ENCODE measurements at places on chromosomes 4 and X.

- peak; percentile 2 for DNase-seq
Measured at GRCh38 chrX:121457096-121457495, 409.7 kb downstream of the GLUD2 start.

GRCh38 chrX:31580726-31581125 lies 508.9 kb upstream of the FTHL17 start:
- DNase-seq: peak; percentile 70

DNA sequence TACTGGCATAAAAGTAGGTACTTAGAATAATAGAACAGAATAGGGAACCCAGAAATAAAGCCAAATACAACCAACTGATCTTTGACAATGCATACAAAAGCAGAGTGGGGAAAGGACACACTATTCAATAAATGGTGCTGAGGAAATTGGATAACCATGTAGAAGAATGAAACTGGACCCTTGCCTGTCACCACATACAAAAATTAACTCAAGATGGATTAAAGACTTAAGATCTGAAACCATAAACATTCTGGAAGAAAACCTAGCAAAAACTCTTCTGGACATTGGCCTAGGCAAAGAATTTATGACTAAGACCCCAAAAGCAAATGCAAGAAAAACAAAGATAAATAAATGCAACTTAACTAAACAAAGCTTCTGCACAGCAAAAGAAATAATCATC lies 45.6 kb downstream of the ARFIP1 start:
- no peak for DNase-seq

GRCh38 chr4:140291259-140291658 lies 82.2 kb upstream of the SCOC start:
- DNase-seq: peak; percentile 49

GRCh38 chr4:176635372-176636261 lies 157.1 kb downstream of the VEGFC start:
- peak; percentile 85 for DNase-seq

DNA sequence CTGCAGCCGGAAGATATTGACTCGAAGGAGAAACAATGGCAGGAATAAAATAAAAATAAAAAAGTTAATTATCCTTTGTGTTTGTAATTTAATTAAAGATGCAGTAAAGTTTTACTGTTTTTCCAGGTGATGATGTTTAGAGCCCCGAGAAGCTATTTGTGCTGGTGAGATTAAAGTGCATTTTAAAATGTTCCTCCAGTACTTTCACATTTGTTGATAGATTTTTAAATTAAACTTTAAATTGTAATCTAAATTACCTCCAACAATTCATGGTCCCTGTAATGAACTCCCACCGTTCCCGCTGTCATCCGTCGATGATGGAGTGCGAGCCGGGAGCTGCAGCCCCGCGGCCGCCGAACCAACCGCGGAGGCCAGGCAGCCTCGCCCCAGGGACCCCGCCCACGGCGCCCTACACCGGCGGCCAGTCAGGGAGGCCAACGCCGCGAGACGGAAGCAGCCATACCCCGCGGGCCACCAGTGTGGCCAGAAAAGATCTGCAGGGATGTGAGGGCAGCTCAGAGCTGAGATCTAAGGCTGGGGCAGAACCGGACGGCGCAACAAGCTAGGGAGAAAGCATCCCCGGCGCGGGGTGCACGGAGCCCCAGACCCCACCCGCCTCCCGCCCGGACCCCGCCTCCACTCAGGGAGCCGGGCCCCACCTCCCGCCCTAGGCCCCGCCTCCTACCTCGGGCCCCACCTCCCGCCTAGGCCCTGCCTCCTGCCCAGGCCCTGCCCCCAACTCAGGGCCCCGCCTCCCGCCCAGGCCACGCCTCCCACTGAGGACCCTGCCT lies 104.0 kb downstream of the FAM53A start:
- peak; percentile 57 for DNase-seq

GRCh38 chrX:110341189-110342035 lies 17.2 kb upstream of the RTL9 start:
- DNase-seq: peak; percentile 74

GRCh38 chrX:18410038-18410437 lies 15.4 kb upstream of the CDKL5 start:
- peak; percentile 62 for DNase-seq

DNA sequence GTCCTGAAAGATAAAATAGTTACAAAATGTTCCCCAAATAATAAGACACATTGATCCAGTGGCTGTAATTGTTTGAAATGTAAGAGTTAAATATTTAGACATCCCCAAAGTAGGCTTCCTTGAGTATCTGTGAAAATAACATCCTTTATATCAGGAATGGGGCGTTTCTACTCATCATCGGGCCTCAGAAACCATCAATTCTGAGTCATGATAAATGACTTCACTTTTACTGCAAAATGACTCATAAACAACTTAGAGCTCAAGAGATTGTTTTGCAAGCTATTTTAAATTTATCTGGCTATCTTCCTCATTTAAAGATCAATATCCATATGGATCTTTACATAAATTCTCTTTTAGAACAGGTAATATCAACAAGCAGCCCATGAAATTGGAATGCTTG lies 369.4 kb upstream of the CNKSR2 start:
- DNase-seq: peak; percentile 57

- peak; percentile 74 for DNase-seq
Measured at GRCh38 chr4:40587826-40588225, 41.8 kb downstream of the RBM47 start.

All from epithelial cell of esophagus (primary cell).